CD4-positive, CD25-positive, alpha-beta regulatory T cell (primary cell): ENCODE measurements at places on chromosomes 2 and 18.

DNA sequence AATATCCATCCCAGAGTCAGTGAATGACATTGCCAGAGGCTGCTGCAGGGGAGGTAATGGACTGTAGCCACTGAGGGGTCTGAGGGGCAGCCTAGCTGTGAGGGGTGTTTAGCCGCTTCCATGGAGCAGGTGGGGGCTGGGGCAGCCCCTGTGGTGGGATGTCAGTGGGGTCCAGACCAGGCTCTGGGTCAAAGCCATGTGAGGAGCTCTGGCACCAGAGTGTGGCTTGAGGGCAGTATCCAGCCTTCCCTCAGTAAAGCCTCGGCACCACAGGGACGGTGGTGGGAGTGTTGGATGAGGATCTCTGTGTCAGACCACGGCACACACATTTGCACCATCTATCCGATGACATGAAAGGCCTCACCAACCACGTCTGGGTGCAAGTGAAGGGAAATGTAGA lies 85.0 kb downstream of the INHBB start:
- DNase-seq, result no peak

GRCh38 chr2:168713325-168713724 lies 89.1 kb upstream of the NOSTRIN start:
- no peak for DNase-seq

- DNase-seq, result no peak
Observed at GRCh38 chr2:23387221-23387550, 2.2 kb downstream of the KLHL29 start.

DNA sequence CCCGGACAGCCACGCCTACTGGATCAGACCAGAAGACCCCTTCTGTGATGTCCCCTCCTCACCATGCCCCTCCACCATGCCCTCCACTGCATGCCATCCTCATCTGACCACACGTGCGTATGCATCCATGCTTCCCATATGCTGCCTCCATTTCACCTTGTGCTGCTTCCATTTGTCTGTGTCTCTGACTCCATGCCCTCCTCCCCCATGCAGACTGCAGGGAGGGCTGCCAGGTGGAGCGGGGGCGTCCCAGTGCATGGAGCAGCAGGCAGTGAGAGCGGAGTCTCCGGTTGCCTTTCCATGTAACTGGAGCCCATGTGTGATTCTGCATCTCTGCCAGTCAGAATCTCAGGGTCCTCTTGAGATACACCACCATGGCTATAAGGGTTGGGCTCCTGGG lies 52.6 kb downstream of the COA5 start:
- no peak for DNase-seq

DNA sequence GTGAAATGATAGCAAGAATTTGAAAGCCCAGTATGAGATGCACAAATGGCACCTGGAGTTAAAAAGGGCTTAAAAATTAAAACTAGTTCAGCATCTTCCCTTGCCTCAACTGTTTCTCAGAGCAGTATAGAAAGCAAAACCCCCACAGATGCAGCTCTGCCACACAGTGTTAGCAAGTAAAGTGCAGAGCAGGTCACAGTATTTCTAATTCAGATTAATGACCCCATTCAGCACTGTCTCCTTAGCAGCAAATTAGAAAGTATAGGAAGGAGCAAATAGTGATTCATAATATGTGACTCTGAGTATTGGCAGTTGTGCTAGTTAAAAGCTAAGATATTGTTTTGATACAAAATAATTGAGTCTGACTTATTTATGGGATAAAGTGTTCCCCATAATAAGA lies 73.8 kb upstream of the CCDC85A start:
- no peak for DNase-seq

GRCh38 chr2:200450288-200450687 lies 59.6 kb downstream of the KCTD18 start:
- DNase-seq, result no peak

- DNase-seq, result no peak
Observed at GRCh38 chr18:56831988-56832387, 180.8 kb downstream of the WDR7 start.

DNA sequence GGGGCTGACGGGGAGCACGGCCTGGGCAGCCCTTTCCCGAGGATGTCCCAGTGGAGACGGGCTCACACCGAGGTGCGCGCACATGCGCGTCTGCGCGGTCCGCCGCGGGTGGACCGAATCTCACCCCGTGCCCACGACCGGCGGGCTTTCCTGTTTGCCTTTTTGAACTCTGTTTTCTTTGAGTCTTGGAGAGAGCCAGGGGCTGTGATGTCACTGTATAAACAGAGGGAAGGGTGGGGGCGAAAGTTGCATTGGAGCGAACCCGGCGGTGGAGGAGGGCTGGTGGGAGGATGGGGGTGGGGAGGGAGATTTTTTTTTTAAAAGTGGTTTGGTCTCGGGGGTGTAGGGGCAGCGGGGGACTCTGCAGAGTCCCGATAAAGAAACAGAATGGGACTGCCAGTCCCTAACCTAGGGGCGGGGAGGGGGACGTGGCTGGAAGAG lies 141.2 kb upstream of the CTAGE1 start:
- DNase-seq, result no peak
